ENCODE measurements at places on chromosomes 5 and 9.

DNA sequence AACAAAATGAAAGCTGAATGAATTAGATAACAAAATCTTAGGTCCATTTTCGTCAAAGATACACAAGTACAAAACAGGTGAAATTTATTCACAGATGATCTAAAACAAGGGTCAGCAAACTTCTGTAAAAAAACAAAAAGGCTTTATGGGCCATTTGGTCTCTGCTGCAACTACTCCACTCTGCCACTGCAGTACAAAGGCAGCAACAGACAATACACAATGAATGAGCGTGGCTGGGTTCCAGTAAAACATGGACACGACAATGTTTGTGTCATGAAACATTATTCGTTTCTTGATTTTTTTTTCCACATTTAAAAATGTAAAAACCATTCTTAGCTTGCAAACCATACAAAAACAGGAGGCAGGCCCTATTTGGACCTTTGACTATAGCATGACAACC is 71.9 kb downstream of the ECPAS start:
- no peak for DNase-seq

DNA sequence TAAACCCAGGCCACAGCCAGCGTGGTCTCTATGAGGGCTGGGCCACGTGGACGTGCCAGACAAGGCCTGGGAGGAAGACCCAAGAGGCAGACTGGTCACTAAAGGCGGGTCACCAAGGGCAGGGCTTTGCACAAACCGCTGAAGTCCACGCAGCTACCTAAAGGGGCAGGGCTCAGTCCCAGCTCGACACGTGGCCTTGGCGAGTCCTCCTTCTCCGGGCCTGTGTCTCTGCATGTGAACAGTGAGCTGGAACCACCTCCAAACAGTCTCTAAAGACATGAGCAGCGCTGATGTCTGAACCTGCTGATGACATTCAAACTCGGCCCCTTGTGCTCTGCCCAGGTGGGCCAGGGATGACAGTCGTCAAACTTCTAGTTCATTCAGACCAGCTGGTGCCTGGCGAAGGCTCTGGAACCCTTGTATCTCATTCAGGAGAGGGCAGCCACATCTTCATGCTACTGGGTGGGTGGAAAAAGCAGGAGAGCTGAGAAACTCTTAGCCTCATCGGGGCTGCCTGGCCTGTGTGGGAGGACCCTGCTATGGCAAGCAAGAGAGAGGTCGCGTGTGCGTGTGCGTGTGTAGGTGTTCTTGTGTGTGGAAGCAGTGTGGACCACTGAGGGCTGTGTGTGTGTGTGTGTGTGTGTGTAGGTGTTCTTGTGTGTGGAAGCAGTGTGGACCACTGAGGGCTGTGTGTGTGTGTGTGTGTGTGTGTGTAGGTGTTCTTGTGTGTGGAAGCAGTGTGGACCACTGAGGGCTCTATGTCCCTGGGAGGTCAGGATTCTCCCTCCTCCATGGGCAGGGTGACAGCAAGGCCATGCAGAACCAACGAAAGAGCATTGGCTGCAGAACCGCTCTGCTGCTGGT is 14.1 kb upstream of the SLC25A51 start:
- DNase-seq = no peak

DNA sequence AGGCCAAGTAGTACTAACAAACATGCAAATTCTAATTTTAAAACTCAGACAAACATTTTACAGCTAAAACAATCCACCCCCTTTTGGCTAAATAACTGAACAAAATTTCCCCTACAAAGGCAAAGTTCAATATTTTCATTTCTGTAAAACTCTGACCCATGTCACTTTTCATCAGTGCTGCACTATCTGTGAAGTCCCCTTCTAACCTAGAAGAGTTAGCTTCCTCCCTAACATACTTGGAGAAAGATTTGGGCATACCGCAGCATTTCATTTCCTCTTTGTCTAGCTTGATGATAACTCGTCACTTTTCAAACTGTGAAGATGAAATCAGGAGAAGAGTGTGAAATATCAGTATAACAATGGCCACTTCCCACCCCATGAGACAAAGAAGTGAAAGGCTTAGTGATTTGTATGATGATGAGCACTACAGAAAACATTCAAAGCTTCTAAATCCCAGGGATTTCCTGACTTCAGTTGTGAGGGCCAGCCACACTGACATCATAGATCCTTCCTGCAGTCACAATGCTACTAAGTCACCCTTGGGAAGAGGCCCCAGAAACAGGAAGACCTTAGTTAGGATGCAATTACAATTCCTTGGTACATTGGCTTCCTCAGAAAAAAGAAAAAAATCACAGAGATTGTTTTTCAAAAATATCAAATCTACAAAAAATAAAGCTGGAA is at the start of gene FAM81B:
TSS of gene FAM81B (plus strand) at position 555 of the 681 bp plus-strand sequence. CDS start at position 579, 24 bp downstream.
- DNase-seq = no peak

DNA sequence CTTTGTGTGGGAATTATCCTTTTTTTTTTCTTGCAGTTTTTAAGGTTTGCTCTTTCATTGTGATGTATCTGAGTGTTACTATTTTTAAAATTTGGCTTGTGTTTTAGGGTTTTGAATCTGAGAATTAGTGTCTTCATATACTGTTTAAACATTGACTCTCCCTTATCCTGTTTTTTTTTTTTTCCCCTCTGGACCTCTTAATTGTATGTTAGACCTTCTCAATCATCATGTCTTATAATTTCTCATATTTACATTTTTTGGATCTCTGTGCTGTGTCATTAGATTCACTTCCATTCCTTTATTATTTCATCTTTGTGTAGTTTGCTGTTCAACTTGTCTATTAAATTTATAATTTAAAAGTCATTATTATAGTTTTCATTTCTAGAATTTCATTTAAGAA is 47.0 kb downstream of the SCAMP1 start:
- DNase-seq = no peak

- no peak for DNase-seq
Observed at GRCh38 chr5:143554918-143555477, 151.5 kb upstream of the NR3C1 start.

GRCh38 chr5:79840084-79840990 is 150.7 kb downstream of the CMYA5 start:
- no peak for DNase-seq

DNA sequence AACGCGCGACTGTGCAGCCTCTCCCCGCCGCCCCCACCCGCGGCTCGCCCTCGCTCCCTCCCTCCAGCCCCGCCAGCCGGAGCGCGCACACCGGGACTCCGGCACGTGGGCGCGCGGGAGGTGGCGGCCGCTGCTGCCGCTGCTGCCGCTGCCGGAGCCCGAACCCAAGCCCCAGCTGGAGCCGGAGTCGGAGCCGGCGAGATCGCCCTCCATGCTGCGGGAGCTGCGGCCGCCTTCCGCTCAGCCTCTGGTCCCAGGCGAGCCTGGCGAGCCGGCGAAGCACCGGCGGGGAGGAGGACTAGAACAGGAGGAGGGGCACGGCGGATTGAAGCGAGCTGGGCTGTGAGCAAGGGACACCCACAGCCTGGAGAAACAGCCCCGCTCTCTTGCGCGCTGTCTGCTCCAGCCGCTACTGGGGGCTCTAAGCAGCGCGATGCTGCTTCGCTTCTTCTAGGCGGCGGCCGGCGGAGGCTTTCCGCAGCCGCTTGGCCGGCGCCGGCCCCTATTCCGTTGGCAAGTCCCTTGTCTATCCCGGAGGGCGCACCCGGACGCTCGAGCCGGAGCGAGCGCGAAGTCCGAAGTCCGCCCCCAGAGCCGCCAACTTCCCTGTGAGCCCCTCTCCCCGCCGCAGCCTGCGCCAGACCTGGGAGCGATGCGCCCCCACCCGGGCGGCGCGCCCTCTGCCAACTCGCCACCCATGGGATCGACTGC is 598.7 kb upstream of the SGCD start:
- no peak for DNase-seq

DNA sequence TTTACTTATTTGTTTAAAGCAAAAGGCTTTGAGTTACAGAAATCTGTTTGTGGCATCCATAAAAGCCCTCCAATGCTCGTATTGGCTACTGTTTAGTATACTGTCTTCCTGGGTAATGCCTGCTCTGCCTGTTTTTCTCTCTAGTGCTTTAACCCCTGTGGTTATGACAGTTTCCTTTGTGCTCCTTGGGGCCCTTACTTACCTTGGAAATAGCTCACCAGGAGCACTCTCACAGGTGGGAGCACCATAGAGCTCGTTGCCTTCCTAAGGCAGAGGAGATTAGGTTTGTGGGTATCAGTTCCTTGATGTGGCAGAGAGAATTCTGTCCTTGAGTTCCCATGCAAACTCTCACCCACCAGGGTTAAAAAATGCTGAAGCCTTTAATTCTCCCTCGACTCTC is 242.8 kb downstream of the CDH18 start:
- DNase-seq = no peak

- no peak for DNase-seq
Observed at GRCh38 chr5:93573354-93574351, 7.4 kb downstream of the NR2F1-AS1 start.

DNA sequence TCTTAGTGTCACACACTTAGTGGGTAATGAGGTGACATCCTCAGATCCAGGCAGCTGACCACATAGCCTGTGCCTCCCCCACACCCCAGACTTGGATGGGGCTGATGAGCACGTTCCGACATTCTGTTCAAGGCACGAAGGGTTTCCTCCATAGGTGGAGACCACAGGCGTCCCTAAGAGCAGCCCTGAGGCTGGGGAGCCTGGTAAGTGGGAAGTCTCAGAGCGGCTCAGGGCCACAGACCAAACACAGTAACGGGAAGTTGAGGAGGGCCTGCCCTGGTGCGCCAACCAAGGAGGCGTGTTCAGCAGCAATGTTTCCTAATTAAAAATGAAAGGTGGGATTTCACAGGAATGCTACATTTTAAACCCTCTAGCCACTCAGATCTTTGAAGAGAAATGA is 102.3 kb upstream of the PHYKPL start:
- no peak for DNase-seq

DNA sequence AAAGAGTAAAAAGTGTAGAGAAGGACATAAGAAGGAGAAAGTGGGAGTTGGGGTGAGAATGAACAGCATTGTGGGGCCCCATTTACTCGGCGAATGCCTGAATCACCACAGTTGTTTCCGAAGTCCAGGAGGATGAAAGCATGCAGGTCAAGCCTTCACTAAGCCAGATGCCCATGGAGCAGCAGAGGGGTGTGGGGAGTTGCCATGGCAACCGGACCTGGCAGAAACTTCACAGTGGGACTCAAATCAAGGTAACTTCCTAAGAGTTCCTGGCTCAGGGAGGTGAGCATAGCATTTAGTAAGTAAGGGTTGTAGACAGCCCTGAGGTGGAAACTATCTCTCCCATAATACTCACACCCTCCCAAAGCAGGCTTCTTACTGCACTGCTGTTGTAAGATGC is 357.1 kb downstream of the TRIM32 start:
- DNase-seq = no peak

GRCh38 chr5:180098991-180099732 is 27.6 kb upstream of the RNF130 start:
- no peak for DNase-seq

DNA sequence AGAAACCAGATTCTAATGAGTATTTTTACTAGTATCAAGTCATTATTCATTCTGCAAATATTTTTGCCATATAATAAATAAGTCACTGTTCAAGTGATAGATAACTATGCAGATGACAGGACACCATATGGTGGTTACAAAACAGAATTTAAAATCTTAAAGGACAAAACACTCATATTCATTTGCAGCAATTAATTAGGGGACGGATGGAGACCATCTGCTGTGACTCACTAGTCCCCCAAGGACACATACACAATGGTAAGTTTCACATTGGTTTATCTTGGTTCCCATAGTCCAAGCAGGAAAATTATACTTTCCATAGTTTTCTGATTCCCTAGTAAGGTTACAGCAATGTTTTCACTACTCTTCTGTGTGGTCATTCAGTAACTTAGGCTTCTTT is 28.4 kb upstream of the SPATA31C2 start:
- no peak for DNase-seq

GRCh38 chr9:3823842-3824475 is 298.2 kb upstream of the RFX3 start:
- DNase-seq = no peak

GRCh38 chr9:107862323-107862722 is 372.8 kb upstream of the KLF4 start:
- DNase-seq = no peak

DNA sequence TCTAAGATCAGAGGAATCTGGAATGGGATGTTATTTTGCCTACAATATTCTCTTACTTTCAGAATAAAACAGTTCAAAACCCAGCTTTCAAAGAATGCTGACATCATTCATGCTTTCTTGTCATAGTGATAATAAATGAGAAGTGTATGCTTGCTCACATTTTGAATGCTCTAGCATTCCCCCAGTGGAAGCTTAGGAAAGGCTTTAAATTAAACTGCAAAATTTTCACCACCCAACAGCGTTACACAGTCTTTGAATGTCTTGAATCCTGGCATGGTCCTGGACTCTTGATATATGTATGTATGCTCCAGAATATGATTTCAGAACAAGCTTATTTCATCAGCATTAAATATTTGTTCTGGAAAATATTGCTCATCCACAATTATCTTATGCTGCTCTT is 964.3 kb upstream of the NUDT12 start:
- DNase-seq = peak; percentile 15
